ENCODE measurements at places on chromosomes 7 and 10. TPM values are rescaled to one million over a fixed set of nuclear protein-coding genes. Genes with fewer than 3 reads are reported as not detected.

The AGR3 gene
- not detected for total RNA-seq

The GRM3 gene
- not detected for total RNA-seq

The SYCE1 gene
- 0.99 TPM for total RNA-seq

The TRPV5 gene
- not detected for total RNA-seq

The DENND11 gene
- 68.0 TPM for total RNA-seq

All from naive thymus-derived CD8-positive, alpha-beta T cell (primary cell).